ENCODE measurements at places on chromosomes 13 and 19. TPM values are rescaled to one million over a fixed set of nuclear protein-coding genes. Genes with fewer than 3 reads are reported as not detected.

DNA sequence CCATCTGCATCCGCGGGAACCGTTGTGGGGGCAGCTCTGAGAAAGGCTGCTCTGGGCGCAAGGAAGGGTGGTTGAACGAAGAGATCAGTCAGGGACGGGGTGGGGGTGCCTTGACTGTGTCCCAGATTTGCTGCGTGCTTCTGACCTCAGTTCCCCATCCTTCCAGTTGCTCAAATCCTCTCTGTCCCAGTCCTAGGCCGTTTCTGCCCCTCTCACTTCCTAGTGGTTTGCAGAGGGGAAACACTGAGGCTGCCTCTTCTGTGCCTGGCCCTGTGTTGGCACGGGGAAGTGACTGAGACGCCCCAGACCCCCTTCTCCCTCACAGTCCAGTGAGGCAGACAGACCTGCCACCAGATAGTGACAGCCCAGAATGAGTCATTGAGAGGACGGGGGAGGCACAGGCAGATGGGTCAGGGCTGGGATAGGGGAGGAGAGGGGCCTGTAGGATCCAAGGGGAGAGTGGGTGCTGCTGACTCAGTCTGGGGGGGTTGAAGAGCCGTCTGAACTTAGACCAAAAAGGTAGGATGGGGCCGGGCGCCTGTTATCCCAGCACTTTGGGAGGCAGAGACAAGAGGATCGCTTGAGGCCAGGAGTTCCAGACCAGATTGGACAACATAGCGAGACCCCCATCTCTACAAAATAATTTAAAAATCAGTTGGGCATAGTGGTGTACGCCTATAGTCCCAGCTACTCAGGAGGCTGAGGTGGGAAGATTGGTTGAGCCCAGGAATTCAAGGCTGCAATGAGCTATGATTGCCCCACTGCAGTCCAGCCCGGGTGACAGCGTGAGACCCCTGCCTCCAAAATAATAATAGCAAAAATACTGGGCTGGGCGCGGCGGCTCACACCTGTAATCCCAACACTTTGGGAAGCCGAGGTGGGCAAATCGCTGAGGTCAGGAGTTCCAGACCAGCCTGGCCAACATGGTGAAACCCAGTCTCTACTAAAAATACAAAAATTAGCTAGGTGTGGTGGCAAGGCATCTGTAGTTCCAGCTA lies 26.5 kb downstream of the NUMBL start:
- no peak for DNase-seq

- no peak for DNase-seq
These were observed 61.4 kb upstream of the SLITRK1 start for GRCh38 chr13:83943530-83944279.

DNA sequence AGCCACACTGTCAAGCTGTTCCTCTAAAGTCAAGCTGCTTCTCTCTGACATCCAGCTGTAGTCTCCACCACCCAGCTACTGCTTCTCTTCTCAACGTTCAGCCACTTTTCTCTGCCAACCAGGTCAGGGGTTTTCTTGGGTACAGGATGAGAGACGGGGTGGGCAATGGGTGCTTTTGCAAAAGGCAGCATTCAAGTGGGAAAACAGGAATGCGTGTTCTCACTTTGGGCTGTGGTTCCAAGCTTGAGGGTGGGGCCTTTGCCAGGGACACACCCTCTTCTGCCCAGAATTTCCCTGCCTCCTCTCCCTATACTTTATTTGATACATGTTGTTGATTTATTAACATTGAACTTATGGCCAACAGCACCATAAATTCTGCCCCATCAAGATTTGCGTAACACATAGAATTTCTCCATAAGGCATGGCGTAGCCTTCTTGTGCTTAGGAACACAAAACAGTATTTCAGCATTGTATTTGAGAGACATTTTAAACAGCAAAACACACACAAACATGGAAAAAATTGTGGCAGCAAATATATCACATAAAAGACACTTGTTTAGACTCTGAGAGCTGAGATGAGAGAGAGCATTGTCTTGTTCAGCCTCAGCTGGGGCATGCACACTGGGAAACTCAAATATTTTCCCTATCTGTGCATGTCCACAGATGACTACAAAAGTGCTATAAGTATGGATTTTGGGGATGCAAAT lies 392.8 kb downstream of the SLITRK6 start:
- DNase-seq = no peak

DNA sequence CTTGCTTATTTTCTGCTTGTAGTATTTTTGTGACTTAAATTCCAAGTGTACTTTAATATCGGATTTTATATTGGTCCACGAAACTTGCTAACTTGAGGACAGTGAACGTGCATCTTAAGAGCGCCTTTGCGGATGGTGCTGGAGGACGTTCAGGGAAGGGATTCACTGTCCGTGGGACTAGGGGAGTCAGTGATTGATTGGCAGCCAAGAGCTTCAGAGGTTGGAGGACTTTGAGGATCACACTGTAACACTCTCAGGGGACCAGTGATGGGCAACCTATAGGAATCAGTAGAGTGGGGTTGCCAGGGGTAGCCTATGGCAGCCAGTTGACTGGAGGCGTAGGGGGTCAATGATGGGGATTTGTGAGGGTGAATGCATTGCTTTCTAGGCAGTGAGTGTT lies 516 bp downstream of the ZNF175 start:
- no peak for DNase-seq

The CACNG6 gene
- not detected for total RNA-seq

- no peak for DNase-seq
These were observed 15.7 kb downstream of the COL4A2 start for GRCh38 chr13:110322828-110323171.

GRCh38 chr13:107275312-107275711 lies 707.4 kb upstream of the ARGLU1 start:
- no peak for DNase-seq

GRCh38 chr13:98878486-98879126 lies 99.3 kb downstream of the DOCK9 start:
- no peak for DNase-seq

- no peak for DNase-seq
These were observed 2.5 kb downstream of the PDS5B start for GRCh38 chr13:32588736-32589135.

GRCh38 chr13:30905932-30906383 lies at the start of gene MEDAG:
TSS of gene MEDAG (plus strand) at chr13:30906271. CDS start at chr13:30906516, 245 bp downstream.
- no peak for DNase-seq

DNA sequence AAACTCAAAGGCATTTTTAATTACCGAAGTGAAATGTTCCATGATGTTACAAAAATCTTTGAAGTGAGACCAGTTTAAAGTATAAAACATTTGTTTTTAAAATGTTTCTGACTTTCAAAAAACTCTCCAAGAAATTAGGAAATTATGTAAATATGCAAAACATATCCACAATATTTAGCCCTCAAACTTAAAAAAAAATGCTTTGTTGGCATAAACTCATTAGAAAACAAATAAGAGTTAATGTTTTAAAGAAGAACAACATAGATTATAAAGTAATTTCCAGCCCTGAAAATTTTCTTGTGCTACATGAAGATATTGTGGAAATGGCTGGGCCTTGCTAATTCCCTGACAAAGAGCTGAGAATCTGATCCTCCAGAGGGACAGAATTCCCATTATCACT lies 199.7 kb upstream of the STARD13 start:
- no peak for DNase-seq

The C13orf42 gene
- total RNA-seq = not detected

- DNase-seq = no peak
These were observed 99.7 kb downstream of the STARD13 start for GRCh38 chr13:33185853-33186252.

- no peak for DNase-seq
These were observed 31.5 kb upstream of the OR10H1 start for GRCh38 chr19:15846923-15847322.

- DNase-seq = no peak
These were observed 9.2 kb upstream of the ATP12A start for GRCh38 chr13:24670961-24671381.

DNA sequence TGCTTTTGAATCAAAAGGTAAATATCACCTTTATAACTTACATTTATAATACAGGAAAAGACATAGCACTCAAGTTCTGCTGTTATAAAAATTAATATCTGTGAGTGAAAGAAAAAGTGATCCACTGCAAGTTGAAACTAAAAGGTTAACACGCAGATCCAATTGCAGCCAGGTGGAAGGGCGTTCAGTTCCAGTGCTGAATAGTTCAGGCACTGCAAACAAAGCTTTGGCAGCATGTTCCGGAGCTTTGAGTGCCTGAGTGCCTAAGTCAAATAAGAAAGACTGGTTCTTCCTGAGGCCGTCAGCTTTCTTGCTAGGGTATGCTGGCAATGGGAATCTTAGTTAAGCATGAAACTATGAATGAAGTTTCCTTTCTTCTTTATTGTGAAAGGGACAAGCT lies 200.3 kb downstream of the LMO7 start:
- DNase-seq = no peak

- DNase-seq = no peak
These were observed 45.0 kb upstream of the TDRD3 start for GRCh38 chr13:60351855-60352615.

DNA sequence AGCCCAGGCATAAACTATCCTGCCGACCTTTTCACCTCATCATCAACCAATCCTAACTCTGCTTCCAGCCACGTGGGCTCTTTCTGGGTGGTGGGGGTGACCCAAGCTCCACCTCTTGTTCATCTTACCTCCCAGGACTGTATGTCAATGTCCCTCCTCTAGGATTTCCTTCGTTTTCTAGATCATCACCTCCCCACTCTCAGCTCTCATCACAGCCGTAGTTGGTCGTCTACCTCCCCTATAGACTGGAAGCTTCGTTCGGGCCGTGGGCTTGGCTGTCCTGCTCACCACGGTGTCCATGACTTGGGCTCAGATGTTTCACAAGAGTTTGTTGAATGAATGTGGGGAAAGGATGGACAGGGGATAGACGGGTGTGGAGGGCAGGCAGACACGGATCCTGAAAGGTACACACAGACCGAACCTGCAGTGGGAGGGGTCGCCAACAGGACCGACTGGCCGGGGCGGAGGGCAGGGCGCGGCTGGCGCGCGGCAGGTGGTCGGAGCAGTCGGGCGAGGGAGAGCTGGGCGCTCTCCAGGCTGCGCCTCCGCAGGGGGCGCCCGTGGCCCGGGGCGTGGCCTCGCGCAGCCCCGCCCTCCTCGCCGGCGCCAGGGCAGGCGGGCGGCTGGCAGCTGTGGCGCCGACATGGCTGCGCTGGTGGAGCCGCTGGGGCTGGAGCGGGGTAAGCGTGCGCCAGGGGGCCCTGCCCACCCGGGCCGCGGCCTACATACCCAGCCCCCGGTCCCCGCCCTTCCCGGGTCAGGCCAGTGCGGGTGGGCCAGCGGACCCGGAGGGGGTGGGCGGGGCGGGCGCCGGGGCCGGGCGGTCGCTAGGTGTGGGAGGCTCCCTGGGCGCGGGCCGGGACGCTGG lies at the start of gene LIN7B:
TSS of gene LIN7B (plus strand) at position 609 of the 868 bp plus-strand sequence. CDS start at position 644, 35 bp downstream.
- DNase-seq = no peak

DNA sequence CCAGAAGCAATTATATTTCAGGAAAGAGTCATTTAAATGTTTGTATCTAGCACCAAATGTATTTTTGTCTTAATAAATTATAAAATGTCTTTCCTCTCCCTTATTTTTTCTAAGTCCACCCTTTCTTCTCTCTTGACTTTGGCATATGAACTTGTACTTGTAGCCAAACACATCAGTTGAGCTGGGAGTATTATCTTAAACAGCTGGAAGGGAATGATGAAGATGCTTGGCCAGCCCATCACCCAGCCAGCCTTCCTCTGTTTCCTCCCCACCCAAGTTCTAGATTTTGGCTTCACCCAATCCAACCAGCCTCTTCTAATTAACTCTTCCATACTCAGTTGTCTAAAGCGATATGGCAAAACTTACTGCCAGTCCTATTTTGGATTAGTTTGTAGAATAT lies 272.5 kb downstream of the ENOX1 start:
- no peak for DNase-seq

The TRAPPC6A gene
- total RNA-seq = 28.7 TPM

DNA sequence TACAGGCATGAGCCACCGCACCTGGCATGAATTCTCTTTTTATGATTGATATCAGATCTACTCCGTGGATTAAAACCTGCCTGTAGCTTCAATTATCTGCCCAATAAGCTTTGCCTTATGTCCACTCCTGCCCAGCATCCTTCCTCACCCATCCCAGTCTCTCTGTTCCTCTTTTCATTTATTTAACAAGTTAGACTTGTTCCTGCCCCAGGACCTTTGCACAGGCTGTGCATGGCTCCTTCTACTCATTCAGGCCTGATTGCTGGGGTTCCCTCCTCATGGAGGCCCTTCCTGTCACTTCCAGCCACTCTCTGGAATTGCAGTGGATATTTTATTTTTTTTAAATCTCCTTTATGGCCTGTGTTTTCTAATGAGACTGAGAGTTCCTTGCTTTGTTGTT lies 27.6 kb downstream of the SMARCA4 start:
- DNase-seq = no peak

The DLL3 gene
- not detected for total RNA-seq

DNA sequence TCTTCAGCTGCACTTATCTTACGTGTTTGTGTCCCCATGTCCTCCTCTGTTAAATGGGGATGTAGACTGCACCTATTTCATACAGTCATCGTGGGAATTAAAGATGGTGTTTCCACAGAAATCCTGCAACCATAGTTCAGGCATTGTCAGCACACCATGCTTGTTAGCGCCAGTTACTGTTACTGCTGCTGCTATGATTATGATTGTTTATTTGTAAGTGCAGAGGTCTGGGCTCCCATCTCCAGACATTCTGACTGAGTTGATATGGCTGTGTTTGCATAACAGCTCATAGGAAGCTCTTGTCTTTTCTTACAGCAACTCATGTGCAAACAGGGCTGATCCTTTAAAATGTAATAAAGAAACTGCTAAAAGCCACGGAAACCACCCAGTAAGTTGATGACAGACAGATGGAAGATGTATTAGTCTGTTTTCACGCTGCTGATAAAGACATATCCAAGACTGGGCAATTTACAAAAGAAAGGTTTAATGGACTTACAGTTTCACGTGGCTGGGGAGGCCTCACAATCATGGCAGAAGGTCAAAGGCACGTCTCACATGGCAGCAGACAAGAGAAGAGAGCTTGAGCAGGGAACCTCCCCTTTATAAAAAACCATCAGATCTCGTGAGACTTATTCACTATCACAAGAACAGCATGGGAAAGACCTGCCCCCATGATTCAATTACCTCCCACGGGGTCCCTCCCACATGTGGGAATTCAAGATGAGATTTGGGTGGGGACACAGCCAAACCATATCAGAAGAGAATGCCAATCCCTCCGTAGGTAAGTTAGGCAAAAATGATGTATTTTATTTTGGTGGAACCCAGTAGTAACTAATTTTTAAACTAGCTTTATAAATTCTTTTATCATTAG lies 1.6 kb downstream of the ZSCAN5A start:
- DNase-seq = no peak

DNA sequence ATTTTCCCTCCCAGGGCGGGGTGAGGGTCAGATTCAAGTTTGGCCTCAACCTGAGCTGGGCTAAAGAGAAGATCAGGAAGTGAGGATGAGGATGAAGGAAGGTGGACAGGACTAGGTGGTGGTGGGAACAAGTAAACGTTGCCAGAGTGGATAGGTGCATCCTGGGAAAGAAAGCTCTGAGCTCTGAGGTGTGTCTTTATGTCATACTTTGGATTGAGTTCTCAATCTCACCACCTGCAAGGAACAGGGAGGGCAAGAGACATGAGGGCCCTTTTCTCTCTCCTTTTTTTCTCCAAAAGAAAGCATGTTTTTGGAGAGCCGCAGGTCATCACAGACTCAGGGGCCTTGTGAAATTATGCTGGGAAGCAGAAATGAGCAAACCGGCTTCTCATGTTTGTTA lies 38.2 kb upstream of the IGFL1 start:
- DNase-seq = no peak

GRCh38 chr13:85853161-85853894 lies 54.1 kb upstream of the SLITRK6 start:
- no peak for DNase-seq

GRCh38 chr19:2255112-2255845 lies 938 bp downstream of the JSRP1 start:
- no peak for DNase-seq
